ENCODE measurements at places on chromosomes 1 and 21. TPM values are rescaled to one million over a fixed set of nuclear protein-coding genes. Genes with fewer than 3 reads are reported as not detected.

The BCL2L15 gene
- not detected for total RNA-seq

The RUNX3 gene
- total RNA-seq: 0.48 TPM

The C4BPA gene
- total RNA-seq: 3.6 TPM

The MYOM3 gene
- 241 TPM for total RNA-seq

DNA sequence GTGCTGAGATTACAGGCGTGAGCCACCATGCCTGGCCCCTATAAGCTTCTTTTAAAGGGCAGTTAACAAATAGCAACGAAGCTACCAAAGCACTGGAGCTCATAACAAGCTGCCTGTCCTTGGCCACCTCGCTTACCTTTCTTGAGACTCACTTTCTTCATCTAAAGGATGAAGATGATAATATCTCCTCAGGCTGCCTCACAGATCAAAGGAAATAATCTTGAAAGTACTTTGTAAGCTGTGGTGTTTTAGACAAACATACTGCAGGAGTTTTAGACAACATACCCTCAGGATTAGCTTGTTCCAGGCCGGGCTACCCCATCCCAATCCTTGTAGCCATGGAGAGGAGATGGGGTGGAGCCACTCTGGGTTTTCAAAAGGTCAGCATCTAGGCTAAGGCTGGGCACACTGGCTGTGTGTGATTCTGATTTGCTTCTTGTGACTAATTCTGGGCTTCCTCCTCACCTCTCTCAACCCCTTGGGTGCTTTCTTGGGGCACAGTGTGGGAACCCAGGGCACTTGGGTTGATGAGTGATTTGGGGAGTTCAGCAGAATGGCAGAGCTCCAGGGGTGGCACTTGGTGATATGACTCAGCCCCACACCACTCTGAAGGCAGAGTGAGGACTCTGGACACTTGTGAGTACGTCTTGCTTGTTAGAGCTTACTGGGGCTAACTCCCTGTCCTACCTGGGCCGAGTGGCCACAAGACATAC is 5.2 kb downstream of the GPR25 start:
- peaks cover 10% of the 10 kb centered on the region for H3K4me1 ChIP-seq
- no peaks in the 10 kb centered on the region for H3K36me3 ChIP-seq
- peak; percentile 40 for DNase-seq
- H3K27ac ChIP-seq: no peak overlapping the region
- no peak overlapping the region for H3K4me3 ChIP-seq
- H3K27me3 ChIP-seq: peaks cover 8% of the 10 kb centered on the region

- no peak for DNase-seq
- no peaks in the 10 kb centered on the region for H3K36me3 ChIP-seq
- no peak overlapping the region for H3K4me3 ChIP-seq
- no peaks in the 10 kb centered on the region for H3K4me1 ChIP-seq
- H3K27me3 ChIP-seq: no peaks in the 10 kb centered on the region
Observed at GRCh38 chr1:5682626-5683225, 309.5 kb downstream of the NPHP4 start.

DNA sequence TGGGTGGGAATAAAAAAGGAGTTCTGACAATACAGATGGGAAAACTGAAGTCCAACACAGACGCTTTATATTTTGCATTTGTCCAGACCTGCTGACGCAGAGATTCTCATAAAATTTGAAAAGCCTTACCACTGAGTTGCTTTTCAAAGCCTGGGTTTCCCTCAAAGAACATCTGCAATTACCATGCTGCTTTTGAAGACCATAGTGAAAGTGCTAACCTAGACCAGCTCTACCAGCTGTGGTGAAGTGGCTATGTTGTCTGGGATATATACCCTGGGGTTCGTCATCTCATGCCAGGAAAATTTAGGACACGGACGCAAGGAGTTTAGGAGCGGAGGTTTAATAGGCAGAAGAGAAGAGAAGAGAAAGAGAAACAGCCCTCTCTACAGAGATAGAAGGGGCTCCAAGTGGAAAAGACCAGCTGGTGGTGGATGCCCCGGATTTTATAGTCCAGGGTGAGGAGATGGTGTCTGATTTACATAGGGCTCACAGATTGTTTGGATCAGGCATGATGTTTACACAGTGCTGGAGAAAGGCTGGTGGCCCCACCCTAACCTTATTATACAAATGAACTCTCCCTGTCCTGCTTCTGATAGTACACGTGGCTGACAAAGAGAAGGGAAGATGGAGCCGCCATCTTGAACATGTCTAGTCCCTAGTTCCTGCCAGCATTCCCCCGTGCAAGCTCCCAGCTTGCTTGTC is 73.8 kb downstream of the AK4 start:
- H3K36me3 ChIP-seq: peaks cover 10% of the 10 kb centered on the region
- no peak overlapping the region for H3K27ac ChIP-seq
- H3K4me1 ChIP-seq: no peaks in the 10 kb centered on the region
- no peaks in the 10 kb centered on the region for H3K27me3 ChIP-seq
- no peak overlapping the region for H3K4me3 ChIP-seq
- DNase-seq: no peak

- no peaks in the 10 kb centered on the region for H3K27me3 ChIP-seq
- no peak overlapping the region for H3K4me3 ChIP-seq
- H3K4me1 ChIP-seq: no peaks in the 10 kb centered on the region
- peak overlapping the region; percentile 54 for H3K27ac ChIP-seq
Observed at GRCh38 chr21:15122241-15122640, 57.4 kb upstream of the NRIP1 start.

GRCh38 chr1:173163222-173163621 is 43.9 kb downstream of the TNFSF4 start:
- no peaks in the 10 kb centered on the region for H3K4me1 ChIP-seq
- H3K4me3 ChIP-seq: no peak overlapping the region
- no peaks in the 10 kb centered on the region for H3K36me3 ChIP-seq
- no peaks in the 10 kb centered on the region for H3K27me3 ChIP-seq
- no peak overlapping the region for H3K27ac ChIP-seq

- no peaks in the 10 kb centered on the region for H3K36me3 ChIP-seq
- no peak overlapping the region for H3K4me3 ChIP-seq
- H3K4me1 ChIP-seq: no peaks in the 10 kb centered on the region
- DNase-seq: no peak
Observed at GRCh38 chr1:50368179-50369007, 54.9 kb downstream of the DMRTA2 start.

Data from right atrium auricular region (tissue), 2 donors.